Choroid plexus epithelial cell (primary cell): ENCODE measurements at places on chromosomes 2 and 18.

DNA sequence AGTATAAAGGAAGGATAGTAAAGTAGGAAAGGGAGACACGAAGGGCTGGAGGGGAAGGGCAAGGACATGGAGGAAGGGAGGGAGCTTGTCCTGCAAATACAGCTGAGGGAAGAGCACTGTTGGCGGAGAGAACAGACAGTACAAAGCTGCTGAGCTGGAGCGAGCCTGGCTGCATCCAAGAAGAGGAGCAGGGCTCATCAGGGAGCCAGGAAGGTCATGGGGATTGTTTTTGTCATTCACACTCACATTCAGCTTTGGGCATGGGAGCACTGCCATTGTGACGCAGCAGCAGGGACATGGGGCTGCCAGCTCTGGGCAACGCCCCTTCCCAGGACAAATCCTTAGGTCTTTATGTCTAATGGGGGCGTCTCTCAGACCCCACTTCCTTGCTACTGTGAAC, 125.1 kb downstream of the COPS8 start:
- DNase-seq, result no peak

GRCh38 chr2:151857650-151858049, 29.4 kb upstream of the ARL5A start:
- no peak for DNase-seq

DNA sequence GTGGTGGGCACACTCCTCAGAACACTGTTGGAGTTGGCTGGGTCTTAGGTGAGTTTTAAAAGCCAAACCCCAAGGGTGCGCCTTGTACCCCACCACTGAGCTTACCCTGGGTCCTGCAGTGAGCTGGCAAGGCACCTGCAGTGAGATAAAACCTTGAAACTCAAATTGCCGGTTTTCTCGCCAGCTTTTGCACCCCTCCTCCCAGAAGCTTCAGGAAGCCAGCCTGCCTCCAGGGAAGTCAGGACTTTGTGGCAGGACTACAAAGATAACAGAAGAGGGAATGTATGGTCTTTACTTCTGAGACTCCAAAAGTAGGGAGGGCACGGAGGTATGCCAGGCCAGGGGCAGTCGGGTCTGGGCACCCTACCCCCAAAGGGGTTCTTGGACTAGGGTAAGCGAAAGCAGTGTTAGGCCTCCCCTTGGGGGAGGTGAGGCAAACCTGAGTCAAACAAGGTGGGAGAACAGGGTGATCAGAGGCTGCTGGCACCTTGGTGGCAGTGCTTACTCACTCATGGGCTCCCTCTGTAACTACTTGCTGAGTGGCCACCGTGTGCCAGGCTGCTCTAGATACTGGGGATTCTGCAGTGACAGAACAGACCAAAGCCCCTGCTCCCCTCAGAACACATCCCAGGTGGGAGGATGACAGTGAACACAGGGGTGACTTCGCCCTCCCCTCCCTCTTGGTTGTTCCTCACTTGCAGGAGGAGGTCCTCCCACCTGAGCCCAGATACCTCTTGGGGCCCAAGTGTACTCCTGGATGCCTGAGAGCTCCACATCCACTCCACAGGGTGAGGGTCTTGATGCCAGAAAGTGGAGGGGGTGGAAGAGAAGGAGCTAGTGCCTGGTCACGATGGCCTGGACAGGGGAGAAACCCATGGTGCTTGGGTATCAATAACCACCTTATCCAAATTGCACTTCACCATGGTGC, 69.3 kb upstream of the RGPD5 start:
- no peak for DNase-seq

GRCh38 chr2:69704446-69704845, 37.5 kb upstream of the ANXA4 start:
- DNase-seq, result peak; percentile 29

- DNase-seq, result no peak
Observed at GRCh38 chr2:24707143-24707542, 86.0 kb downstream of the PTRHD1 start.

DNA sequence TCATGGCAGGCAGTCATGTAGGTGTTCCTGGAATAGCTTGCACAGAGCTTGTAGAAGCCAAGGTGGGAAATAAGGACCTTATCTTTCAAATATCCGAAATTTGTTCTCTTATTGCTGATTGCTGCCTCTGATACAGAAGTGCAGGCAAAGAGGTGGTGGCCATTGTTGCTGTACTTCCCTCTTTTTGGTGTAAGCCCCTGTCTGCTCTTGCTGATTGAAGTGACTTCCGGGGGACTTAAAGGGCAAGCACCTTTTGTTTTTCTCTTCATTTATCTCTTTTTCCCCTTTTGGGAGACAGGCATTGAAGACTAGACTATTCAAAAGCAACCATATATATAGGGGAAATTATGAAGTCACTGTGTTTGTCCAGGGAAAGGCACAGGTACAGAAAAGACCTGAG, 131.6 kb upstream of the OTX1 start:
- DNase-seq, result no peak

DNA sequence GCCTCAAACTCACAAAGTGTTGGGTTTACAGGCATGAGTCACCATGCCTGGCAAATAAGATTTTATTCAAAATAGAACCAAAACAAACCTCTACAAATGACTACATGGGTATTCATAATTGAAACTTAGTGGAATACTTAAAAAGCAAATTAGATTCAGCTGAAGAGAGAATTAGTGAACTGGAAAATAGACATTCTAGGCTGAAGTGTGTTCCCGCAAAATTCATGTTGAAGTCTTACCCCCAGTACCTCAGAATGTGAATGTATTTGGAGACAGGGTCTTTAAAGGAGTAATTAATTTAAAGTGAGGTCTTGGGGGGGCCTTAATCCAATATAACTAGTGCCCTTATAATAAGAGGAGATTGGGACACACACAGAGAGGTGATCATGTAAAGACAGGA, 88.5 kb upstream of the OTOS start:
- no peak for DNase-seq

DNA sequence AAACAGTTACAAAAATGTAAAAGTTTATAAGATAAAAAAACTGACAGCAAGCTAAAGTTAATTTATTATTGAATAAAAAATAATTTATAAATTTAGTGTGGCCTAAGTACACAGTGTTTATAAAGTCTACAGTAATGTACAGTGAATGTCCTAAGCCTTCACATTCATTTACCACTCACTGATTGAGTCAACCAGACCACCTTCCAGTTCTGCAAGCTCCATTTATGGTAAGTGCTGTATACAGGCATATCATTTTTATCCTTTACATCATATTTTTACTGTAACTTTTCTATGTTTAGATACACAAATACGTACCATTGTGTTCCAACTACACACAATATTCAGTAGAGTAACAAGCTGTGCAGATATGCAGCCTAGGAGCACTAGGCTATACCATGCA, 184.2 kb upstream of the LRATD1 start:
- no peak for DNase-seq

DNA sequence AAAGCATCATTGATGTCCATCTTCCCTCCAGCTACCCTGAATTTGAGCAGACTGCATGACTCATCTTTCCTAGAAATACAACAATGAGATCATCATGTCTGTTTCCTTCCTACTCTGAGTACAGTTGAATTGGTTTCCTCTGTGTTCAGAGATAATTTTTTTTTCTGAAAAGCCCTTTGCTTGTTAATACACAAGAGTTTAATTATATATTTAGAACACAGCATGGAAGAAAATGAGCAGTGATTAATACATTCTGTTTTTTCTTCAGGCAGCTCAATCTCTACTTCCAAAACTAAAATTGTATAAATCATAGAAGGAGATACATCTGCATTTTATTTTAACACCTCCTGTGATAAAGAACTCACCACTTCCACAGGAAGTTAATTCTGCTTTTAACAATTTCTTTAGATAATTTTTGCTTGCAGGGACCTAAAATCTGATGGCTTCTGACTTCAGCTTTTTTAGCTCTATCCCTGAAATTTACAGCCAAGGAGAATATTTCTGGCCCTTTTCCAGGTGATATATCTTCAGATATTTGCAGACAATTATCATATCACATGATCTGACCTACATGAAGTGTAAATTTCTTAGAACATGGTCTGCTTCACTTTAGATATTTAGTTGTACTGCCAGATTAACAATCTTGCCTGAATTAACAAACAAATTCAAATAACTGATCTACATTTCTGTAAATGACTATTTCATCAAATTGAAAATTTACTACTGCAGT, 249.0 kb downstream of the TRIB2 start:
- DNase-seq, result peak; percentile 77

DNA sequence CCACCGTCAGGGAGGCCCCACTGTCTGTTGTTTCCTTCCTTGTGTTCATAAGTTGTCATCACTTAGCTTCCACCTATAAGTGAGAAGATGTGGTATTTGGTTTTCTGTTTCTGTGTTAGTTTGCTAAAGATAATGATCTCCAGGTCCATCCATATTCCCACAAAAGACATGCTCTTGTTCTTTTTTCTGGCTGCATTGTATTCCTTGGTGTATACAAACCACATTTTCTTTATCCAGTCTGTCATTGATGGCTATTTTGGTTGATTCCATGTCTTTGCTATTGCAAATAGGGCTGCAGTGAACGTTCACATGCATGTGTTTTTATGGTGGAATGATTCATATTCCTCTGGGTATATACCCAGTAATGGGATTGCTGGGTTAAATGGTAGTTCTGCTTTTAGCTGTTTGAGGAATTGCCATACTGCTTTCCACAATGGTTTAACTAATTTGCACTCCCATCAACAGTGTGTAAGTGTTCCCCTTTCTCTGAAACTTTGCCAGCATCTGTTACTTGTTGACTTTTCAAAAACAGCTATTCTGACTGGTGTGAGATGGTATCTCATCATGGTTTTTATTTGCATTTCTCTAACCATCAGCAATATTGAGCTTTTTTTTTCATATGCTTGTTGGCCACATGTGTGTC, 156.6 kb upstream of the NOSTRIN start:
- no peak for DNase-seq

DNA sequence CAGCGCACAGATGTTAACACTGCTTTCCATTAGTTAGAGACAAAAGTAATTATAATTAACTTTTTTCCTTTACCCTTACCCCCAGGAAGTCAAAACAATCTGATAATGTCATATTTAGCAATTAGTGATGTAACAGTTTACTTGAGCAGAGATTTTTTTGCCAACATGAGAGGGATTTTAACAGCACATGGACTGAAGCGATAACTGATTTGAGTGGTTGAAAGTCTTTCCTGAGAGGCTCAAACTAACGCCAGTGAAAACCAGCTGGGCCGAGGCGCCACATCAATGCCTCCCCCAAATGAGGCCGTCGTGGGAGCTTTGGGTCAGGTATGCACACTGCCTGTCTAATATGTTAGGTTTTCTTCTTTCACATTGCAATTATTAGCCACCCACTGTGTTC, 469.9 kb upstream of the SMIM21 start:
- DNase-seq, result no peak

DNA sequence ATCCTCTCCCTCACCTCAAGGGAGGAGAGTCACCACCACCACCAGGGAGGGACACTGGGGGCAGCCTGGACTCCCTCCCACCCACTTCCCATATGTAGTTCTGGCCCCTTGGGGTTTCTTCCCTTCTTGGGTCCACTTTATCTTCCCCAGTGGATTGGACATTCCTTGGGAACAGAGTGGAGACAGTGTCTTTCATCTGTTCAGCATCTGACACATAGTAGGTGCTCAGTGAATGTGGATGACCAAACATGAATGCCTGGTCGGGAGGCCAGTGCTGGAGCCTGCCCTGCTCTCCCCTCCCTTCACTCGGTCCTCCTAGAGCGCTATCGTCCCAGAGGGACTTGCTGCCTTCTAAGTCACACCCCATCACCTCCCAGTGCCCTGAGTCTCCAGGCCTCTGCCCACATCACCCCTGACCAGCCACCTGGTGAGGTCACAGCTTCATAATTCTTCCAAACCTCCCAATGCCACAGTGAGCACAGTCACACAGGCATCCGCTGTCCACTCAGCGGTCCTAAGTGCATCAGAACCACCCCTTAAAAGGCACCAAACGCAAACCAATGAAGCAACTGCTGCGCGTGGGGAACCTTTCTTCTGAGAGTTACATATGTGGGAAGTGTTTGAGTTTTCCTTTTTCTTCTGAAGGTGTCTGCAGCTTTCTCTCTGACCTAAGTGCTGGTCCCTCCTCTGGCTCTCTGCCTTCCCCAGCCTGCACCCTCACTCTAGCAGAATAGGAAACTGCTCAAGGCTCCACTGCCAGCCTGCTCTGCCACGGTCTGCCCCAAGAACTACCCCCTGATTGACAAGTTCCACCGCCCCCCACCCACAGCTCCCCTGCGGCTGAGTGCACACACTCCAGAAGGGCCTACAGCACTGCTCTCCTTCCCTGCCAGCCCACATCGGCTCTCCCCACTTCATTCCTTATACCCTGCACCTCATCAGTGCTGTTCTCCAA, 7.2 kb upstream of the SFXN5 start:
- DNase-seq, result no peak

GRCh38 chr2:74439373-74439772, 2.4 kb downstream of the RTKN start:
- no peak for DNase-seq

DNA sequence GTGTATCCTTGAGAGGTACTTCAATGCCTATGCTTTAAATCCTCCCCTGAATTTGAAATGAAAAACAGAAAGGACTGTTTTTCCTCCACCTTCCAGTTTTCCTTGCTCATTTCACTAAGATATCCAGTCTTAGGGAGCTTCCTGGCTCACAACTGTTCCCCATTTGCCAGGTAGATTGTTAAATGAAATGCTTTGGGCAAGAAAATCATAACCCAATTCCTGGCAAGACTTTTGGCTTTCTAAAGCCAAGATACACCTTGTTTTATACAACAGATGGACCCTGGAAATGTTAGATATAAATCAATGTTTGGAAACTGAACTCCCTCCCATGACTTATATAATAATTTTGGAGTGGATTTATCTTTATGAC, 3.6 kb upstream of the CHMP3 start:
- no peak for DNase-seq

DNA sequence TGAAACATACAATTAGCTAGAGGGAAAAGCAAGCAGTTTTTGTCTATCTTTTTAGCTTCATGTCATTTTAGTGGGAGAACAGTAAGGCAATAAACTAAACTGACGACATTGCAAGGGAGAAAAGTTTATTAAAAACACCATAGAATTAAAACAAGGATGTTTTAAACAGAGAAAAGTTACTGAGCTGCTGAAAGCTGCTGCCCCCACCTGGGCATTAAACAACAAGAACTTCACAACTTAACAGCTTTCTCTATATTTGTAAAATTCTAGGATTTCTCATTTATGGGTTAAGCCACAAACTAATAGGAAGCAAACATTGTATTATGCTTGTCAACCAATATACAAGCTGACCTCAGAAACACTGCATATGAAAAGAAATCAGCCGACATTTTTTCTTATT, 289.2 kb downstream of the ERBB4 start:
- peak; percentile 72 for DNase-seq
